Tibial nerve (tissue), 4 donors: ENCODE measurements at places on chromosomes 7 and 10.
A peak's percentile ranks its signal among the peaks of the same experiment; 100 is the strongest.

DNA sequence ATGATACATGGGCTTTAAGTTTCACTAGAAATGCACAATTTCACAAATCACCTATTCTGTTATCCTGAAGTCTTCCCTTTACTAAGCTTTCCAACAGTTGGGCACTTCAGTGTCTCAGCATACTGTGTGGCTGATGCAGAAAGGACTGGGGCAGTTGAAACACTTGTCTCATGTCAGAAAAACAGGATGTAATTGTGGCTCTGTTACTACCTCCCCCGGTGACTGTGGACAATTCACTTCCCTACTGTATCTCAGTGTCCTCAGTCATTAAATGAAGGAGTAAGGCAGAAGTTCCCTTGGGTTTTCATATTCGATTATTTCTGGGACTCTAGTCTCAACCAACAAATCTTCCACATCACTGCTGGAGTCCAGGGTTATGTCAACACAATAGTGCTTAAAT lies 17.9 kb downstream of the ANKRD22 start:
- DNase-seq = no peak
- no peaks in the 10 kb centered on the region for H3K36me3 ChIP-seq
- H3K4me1 ChIP-seq = no peaks in the 10 kb centered on the region

DNA sequence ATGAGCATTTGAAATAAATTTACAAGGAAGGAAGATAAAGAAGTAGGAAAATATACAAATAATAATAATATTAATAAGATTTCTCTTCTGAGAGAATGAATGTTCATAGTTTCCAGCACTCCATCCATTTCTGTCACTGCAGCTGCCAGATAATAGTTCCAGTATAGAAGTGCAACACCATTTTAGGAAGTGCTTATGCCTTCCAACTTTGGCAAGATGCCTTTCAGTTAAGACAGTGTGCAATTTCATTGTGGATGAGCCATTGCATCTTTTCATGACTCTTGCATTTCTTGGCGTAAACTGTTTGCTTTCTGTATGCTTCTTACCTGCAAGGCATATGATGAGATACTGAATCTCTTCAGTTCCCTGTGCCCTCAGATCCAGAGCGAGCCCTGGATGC lies 185.0 kb downstream of the PDE1C start:
- H3K36me3 ChIP-seq = no peaks in the 10 kb centered on the region
- no peaks in the 10 kb centered on the region for H3K27me3 ChIP-seq

- no peaks in the 10 kb centered on the region for H3K4me1 ChIP-seq
- H3K4me3 ChIP-seq = no peak overlapping the region
- no peaks in the 10 kb centered on the region for H3K27me3 ChIP-seq
- no peak overlapping the region for H3K27ac ChIP-seq
- no peaks in the 10 kb centered on the region for H3K36me3 ChIP-seq
- no peak for DNase-seq
These were observed 59.3 kb downstream of the PRTFDC1 start for GRCh38 chr10:24893127-24893526.

GRCh38 chr7:77383333-77383740 lies 32.8 kb downstream of the GSAP start:
- H3K36me3 ChIP-seq = peaks cover 40% of the 10 kb centered on the region
- no peak overlapping the region for H3K4me3 ChIP-seq
- no peak for DNase-seq
- no peaks in the 10 kb centered on the region for H3K4me1 ChIP-seq

- H3K27me3 ChIP-seq = no peaks in the 10 kb centered on the region
- H3K4me3 ChIP-seq = no peak overlapping the region
- DNase-seq = no peak
These were observed 22.0 kb downstream of the YKT6 start for GRCh38 chr7:44222776-44223261.

DNA sequence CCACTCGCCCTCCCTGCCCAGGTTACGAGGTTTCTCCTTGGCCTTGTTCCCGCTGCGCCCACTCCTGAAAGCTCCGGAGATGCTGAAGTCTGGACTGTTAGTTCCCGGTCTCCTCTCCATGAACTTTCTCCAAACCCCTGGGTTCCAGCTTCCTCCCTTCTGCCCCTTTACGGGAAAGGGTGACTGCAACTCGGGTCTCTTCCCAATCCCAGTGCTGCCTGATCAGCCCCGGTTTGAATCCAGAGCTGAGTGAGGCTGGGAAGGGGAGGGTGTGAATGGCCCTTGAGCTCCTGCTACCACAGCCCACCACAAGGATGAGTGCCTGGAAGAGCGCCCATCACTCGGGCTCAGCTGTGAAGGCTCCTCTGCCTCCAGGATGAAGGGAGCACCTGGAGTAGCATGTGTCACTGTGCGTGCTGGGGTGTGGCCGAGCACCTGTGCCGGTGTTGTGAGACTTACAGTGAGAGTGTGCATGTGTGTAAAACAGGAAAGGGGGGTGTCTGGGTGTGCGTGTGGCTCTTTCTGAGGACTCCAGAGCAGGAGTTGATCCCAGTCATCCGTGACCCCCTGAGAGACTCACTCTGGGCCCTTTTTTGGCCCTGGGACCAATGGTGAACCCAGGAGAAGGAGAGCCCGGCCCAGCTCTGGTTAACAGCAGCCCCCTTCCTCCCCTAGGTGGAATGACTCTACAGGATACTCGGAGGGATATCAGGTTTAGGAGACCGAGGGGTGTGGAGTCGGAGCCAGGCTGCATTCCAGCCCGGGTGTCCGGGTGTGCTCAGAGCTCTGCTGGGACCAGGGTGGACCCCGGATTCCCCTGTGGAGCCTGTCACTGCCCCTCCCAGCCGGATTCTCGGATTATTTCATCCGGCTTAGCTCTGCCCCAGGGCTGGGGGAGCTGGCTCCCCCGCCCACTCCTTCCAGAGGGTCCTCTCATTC lies 1.1 kb upstream of the ZNF467 start:
- DNase-seq = no peak
- peaks cover 8% of the 10 kb centered on the region for H3K4me1 ChIP-seq
- H3K36me3 ChIP-seq = no peaks in the 10 kb centered on the region
- H3K4me3 ChIP-seq = peak overlapping the region; percentile 65
- H3K27me3 ChIP-seq = no peaks in the 10 kb centered on the region
- peak overlapping the region; percentile 62 for H3K27ac ChIP-seq

GRCh38 chr10:77862595-77862994 lies 64.0 kb downstream of the DLG5 start:
- no peaks in the 10 kb centered on the region for H3K36me3 ChIP-seq
- DNase-seq = no peak
- no peak overlapping the region for H3K4me3 ChIP-seq
- no peaks in the 10 kb centered on the region for H3K4me1 ChIP-seq
- H3K27ac ChIP-seq = no peak overlapping the region
